ENCODE measurements at places on chromosomes 11 and 22.

DNA sequence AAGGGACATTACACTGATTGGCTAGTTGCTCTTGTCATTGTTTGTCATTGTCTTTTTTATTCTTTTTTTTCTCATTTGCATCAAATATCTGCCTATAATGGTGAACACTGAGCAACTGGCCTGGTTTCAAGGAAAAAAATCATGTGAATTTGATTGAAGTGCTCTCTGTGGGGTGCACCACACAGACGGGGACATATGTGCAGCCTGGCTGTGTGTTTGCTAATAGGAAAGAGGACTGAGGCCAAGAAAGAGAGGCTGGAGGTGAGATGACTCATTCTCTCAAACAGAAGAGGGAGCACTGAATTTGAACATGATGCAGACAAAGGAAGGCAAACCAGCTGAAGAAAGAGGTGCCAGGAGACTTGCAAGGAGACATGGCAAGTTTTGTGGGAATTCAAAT lies 684.9 kb upstream of the CCDC90B start:
- DNase-seq = no peak

GRCh38 chr11:44518968-44519550 lies 46.4 kb upstream of the CD82 start:
- DNase-seq = no peak

DNA sequence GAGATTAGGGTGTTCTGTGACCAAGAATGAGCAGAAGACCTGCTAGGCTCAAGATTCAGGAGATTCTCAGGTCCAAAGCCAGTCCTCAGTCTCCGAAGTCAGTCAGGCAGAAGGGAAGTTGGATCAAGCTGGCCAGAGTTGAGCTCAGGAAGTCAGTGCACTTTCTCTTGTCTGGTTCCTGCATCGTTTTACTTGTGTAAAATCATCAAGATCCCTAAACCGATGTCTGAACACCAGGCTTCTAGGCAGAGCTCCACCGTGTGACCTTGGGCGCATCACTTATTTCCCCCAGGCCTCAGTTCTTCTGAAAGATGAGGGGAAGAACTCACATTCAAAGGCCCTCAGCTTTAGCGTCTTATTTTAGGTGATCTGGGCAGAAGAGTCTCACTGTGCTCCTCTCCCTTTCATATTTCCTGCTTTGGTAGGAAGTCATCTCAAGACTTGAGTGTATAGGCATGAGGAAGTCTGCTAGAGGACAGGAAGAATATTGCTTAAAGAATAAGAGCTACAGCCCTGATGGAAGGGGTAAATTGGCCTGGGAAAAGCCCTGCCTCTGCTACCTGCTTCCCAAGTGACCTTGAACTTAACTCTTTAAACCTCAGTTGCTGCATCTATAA lies 20.2 kb downstream of the NF2 start:
- DNase-seq = no peak

GRCh38 chr22:37659066-37659896 lies 758 bp downstream of the PDXP start:
- DNase-seq = peak; percentile 53

GRCh38 chr11:122253589-122254231 lies 137.7 kb upstream of the BLID start:
- DNase-seq = no peak

DNA sequence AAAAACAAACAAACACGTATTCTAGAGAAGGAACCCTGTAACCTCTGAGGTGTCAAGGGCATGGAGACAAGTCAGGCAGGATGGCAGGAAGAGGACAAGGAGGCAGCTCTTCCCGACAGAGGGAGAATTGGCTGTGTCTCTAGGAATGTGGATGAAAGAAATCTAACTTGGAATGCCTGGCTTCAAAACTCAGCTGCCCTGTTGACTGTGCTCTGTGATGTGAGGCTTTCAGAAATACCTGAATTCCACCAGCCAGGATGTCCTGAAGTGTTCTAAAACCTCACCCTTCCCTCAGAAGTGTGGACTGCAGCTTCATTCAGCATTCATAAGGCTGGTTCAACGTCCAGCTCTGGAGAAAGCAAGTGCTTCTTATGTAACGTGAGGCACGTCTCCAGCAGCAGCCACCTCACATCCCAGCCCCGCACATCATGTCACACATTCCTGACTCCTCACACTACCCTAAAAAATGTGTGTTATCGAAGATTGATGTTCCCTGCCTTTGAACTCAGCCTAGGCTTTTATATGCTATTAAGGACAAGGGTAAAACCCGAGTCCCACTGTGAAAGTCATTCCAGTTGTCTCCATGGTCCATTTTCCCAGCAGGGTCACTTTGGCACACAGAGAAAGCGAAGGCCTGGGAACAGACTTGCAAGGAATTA lies 398.9 kb downstream of the ETS1 start:
- no peak for DNase-seq

- DNase-seq = no peak
Measured at GRCh38 chr11:83661491-83662350, 375.6 kb upstream of the CCDC90B start.

DNA sequence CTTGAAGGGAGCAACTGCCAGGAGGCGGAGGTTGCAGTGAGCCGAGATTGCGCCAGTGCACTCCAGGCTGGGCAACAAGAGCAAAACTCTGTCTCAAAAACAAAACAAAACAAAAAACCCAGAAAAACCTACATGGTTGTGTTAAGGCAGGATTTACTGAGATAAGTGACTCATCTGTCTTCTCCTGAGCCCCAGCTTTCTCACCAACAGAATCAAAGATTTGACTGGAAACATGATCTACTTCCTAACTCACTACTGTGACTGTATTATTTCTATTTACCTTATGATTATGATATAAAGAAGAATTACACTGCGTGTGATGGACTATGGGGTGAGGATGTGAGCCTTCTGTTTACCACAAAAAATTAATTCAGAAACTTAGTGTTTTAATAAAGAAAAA lies 21.8 kb downstream of the FAM118B start:
- DNase-seq = no peak

DNA sequence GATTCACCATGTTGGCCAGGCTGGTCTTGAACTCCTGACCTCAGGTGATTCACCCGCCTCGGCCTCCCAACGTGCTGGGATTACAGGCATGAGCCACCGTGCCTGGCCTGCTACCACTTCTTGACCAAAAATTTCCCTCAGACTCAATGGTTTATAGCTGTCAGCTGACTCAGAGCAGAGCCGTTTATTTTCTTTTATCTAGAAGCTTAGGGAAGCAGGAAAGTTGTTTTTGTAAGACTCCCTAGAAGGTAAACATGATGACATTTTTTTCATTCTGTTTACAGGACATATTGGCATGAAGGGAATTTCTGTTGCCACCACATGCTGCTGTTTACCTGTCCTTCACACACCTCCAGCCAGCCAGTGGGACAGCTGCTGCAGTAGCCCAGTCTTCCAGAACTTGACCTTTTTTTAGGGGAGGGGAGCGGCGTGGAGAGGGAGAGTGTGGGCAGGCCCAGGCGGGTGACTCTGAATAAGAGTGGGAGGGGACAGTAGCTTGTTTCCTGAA lies 56.1 kb upstream of the PTPRJ start:
- DNase-seq = no peak

GRCh38 chr22:23763579-23763945 lies 772 bp downstream of the C22orf15 start:
- DNase-seq = no peak

GRCh38 chr11:47507563-47508239 lies 45.2 kb downstream of the CELF1 start:
- no peak for DNase-seq

- DNase-seq = no peak
Measured at GRCh38 chr11:10744206-10744605, 6.8 kb upstream of the CTR9 start.

- no peak for DNase-seq
Measured at GRCh38 chr11:116317212-116317611, 455.6 kb downstream of the BUD13 start.

- DNase-seq = no peak
Measured at GRCh38 chr11:92642177-92642931, 327.1 kb upstream of the MTNR1B start.

DNA sequence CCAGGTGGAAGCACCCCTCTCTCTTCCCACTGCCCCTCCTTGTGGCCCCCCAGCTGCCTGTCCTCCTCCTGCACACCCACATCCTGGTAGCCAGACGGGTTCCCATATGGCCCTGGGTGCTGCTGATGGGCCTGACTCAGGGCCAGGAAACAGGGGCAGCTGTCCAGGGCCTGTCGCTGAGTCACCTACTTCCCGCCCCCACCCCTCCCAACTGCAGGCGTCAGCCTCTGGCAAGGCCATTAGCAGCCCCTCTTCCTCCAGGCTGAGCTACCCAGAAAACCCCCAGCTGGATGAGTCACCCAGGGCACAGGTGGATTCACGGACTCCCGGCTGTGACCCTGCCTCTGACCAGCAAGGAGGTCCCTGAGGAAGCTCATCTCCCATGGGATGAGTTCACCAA lies 6.9 kb upstream of the GAL start:
- peak; percentile 35 for DNase-seq

DNA sequence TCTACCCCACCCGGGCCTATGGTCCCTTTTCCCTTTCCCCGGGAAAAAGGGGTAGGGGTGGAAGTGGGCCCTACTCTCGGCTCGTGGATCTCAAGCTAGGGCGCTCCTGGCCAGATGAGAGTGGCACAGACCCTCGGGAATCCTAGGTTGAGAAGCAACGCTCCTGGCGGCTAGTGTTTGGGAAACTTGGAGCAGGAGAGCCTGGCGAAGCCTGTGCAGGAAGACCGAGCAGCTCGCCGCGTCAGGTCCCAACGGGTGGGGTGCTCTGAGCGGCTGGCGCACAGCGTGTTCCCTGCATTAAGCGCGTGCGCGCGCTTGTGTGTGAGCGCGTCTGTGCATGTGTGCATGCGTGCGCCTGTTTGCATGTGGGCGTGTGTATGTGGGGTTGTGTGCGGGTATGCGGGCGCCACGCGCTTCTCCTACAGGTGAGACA lies 7.1 kb upstream of the FLI1 start:
- peak; percentile 62 for DNase-seq

GRCh38 chr11:3944198-3944597 lies 88.7 kb downstream of the STIM1 start:
- DNase-seq = no peak

GRCh38 chr11:75244052-75244814 lies 3.7 kb downstream of the TPBGL start:
- DNase-seq = peak; percentile 5
